NCI-H1694 (cell line): ENCODE measurements at places on chromosomes 7 and 10.

GRCh38 chr7:22325671-22326070, 31.3 kb downstream of the RAPGEF5 start:
- no peak for DNase-seq

DNA sequence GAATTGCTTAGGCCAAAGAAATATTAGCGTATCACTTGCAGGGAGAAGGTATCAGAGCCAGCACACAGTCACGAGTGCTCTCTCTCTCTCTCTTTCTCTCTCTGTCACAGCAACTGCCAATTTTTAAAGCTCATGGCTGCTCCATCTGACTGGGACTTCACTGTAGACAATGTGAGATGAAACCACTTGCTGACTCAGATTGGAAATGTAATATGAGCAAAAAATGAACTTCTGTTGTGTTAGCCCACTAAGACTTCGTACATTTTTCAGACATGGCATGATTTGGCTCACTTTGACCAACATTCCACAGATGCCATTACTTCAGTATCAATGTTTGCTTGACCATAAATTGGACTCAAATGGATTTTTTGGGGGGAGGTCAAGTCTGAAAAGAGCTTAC, 68.1 kb downstream of the DGKB start:
- DNase-seq: no peak

DNA sequence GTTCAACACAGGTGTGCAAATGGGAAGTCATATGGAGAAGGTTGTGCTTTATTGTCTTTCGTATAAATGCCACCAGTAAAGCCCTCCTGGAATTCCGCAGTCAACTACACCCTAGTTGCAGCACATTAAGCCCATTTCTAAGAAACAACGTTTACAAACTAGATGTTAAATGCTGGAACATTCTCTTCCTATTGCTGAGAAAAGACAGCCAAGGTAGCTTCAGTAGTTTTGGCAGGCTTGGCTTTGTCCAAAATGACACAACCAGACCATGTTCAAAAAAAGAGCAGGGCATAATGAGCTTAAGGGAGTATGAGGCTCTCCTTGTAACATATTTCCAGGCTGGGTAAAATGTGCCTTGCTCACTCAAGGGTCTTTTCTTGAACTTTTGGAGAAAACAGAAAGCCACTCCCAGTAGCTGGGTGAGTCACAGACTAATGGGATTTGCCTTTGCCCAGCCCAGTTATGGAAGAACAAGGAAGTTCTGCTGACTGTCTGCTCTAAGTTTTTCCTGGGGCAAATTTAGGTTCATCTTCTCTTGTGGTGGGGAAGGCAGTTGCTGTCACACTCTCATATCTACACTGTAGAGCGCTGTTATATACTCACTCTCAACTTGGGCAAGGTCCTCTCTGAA, 238.7 kb downstream of the PLXNA4 start:
- no peak for DNase-seq

GRCh38 chr10:121753726-121754476, 155.7 kb upstream of the FGFR2 start:
- DNase-seq: no peak

GRCh38 chr10:1281405-1281782, 225.2 kb downstream of the WDR37 start:
- DNase-seq: no peak

GRCh38 chr7:7789551-7789988, 71.2 kb upstream of the RPA3 start:
- no peak for DNase-seq

DNA sequence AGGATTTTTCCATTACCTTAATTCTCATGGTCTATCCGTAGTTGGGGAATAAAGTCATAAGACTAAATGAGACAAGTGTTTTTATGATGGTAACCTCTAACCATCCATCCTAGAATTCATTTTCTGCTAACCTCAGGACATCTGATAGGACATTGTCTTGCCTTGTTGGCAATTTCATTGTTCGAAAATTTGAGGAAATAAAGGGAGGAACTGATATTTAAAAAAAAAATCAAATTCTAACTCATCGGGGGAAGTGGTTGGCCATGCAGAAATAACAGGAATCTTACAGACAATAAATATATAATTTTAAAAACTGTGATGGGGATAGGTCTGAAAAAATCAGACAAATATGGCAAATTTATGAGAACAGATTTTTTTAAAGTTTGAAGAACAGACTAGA, 21.7 kb upstream of the RHOBTB1 start:
- no peak for DNase-seq

GRCh38 chr10:17993361-17993760, 41.6 kb downstream of the SLC39A12 start:
- no peak for DNase-seq

DNA sequence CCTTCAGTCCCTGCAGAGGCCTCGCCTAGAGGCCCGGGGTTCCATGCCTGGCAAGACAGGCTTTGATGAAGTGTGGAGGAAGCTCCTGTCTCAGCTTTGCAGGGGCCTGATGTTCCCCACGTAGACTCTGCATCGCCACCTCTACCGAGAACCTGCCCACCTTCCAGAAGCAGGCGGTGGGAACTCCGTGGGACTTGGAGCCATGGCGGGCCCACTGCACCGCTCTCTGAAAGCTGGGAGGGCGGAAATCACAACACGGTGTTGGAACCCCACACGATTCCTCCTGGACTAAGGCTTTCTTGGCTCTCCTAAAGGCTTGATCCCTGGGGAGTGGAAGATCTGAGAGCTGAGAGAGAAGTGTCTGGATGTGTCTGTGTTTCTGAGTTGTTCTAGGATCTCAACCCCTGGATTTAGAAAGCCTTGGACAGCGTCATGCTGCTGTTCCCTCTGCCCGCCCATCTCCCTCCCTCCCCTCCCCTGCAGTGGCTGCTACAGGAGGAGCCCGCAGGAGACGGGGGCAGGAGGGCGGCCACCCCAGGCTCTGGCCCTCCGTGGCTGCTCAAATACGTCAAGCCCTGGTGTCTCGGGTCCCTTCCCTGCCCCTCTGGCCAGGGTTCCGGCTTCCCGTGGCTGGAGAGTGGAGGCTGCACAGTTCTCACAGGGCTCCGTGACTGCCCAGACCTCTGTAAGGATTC, 79.7 kb downstream of the VIPR2 start:
- DNase-seq: no peak

- DNase-seq: no peak
Observed at GRCh38 chr7:19519443-19520021, 189.3 kb downstream of the POLR1F start.

- no peak for DNase-seq
Observed at GRCh38 chr7:51374936-51375335, 58.3 kb upstream of the COBL start.

- DNase-seq: no peak
Observed at GRCh38 chr10:78992333-78992732, 76.4 kb upstream of the ZMIZ1 start.

DNA sequence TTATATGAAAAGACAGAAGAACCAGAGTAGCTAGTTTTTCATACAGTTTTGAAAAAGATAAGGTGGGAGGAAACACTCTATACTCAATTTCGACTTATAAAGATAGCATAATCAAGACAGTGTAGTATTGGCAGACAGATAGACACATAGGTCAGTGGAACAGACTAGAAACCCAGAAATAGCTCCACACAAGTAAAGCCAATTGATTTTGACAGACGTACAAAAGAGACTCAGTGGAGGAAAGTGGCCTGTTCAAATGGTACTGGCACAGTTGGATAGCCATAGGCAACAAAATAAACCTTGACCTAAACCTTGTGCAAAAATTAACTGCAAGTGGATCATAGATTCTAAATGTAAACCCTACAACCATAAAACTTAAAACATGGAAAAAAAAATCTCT, 46.8 kb downstream of the MAPK8 start:
- DNase-seq: no peak

DNA sequence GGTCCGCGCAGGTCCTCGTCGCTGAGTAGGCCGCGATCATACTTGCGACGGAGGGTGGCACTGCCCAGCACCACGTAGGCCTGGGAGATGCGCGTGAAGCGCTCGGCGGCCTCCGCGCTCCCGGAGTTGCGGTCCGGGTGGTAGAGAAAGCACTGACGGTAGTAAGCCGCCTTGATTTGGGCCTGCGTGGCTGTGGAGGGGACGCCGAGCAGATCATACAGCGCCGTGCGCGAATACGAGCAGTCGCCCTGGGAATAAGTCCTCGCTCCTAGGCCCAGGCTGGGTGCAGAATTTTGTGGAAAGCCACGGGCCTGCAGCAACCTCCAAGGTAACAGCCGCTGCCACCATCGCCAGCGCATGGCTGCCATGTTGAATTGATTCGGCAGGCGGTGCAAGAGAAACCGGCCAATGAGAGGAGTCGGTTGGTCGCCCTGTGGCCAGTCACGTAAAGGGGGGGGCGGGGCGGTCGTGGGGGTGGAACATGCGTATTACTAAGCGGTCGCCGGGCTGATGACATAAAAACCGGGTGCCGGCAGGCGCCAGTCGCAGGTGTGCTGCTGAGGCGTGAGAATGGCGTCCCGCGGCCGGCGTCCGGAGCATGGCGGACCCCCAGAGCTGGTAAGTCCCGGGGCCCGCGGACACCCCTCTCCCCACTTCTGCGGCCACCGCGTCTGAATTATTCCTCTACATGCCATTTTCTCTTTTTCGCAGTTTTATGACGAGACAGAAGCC, at the start of the genes BUD23 and DNAJC30:
Gene BUD23 (plus strand): TSS at position 542 of the 732 bp plus-strand sequence. CDS start 29 bp downstream, at position 571.
Gene DNAJC30 (minus strand): TSS at position 398 of the 732 bp plus-strand sequence. CDS start 30 bp downstream, at position 368.
- DNase-seq: peak; percentile 93

- no peak for DNase-seq
Observed at GRCh38 chr7:31716355-31716754, 29.3 kb downstream of the PPP1R17 start.

DNA sequence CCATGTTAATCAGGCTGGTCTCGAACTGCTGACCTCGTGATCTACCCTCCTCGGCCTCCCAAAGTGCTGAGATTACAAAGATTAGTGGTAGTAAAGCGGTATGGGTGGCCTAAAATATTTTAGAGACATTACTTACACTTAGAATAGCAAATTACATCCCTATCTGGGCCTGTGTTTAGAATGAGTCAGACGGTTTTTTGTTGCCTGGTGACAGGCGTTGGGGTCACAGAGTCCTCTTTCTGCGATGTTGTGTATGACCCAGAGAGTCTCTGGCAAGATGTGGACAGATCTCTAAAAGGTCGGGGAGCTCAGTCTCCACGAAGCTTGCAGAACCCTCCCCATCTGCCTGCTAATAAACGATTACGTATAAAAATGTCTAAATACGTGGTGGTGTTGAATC, 39.6 kb upstream of the PRKCQ start:
- DNase-seq: no peak

DNA sequence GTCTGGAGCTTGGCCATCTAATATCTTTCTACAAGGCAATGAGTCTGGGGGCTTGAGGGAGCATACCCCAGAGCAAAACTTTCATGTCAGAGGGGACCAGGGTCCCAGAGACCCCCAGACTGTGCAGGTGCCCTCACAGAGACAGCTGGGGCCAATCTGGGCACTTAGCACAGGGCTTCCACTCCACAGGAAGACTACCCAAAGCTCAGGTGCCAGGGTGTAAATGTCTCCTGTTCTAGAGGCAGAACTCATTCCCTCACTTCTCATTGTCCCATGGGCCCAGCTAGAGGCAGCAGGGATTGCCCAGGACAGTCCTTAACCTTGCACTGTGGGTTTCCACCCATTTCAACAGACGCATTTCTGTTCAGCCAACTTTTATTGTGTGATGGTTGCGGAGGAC, 246.9 kb downstream of the ACTR3B start:
- DNase-seq: no peak

- DNase-seq: no peak
Observed at GRCh38 chr10:123990889-123991288, 99.3 kb upstream of the CPXM2 start.

DNA sequence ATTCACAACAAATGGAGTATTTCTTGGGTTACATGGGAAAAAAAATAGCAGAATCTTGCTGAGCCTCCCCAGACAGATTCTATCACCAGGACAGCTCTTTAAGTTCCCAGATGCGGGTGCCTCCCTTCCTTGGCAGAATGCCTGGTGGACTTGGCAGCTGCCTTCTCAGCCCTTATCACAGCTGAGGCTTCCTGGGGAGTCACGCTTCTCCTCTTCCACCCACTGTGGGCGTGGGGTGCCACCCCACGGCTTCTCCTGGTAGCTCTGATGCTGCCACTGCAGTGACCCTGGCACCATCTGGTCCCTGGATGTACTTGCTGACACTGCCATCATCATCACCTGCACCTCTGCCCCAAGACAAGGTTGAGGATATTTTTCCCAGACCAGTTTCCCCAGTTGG, 16.2 kb upstream of the NME8 start:
- peak; percentile 35 for DNase-seq

- DNase-seq: no peak
Observed at GRCh38 chr10:29050081-29050480, 238.8 kb upstream of the LYZL1 start.

- no peak for DNase-seq
Observed at GRCh38 chr10:124224331-124225028, 131.1 kb upstream of the CHST15 start.

GRCh38 chr7:122887198-122887597, 938 bp upstream of the CADPS2 start:
- DNase-seq: no peak

DNA sequence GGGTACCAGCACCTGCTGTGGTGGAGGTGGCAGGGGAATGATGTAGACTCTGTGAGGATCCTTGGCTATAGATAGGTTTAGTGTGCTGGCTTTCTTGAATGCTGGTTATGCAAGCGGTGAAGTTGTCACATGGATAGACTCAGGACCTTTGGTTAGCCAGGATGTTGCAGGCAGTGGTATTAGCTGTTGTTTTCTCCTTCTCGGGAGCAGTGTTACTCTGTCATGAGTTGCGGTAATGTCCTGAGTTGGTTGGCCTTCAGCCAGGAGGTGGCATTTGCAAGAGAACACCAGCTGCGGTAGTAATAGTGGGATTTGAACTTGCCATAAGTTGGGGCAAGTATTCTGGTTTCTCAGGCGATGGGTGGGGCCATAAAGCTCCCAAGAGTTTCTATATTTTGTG, 10.8 kb downstream of the AGK start:
- no peak for DNase-seq

DNA sequence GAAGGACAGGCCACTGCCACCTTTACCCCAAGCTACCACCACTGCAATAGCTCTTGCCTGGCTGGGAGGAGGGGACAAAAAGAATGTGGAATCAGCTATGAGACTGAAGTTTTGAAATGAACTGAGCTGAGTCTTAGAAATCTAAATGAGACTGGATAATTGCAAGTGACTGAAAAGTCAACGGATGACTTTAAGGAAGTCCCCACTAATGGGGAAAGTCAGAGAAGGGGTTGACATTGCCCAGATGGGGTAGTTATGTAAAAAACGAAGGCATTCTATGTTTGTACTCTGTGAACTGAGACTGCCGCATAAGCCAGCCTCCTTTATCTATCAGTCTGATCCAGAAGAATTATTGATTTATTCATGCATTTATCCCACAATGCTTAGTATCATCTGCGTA, 67.2 kb downstream of the RBM20 start:
- no peak for DNase-seq

- no peak for DNase-seq
Observed at GRCh38 chr10:13917791-13918190, 331.0 kb downstream of the PRPF18 start.

GRCh38 chr7:26007510-26007909, 144.5 kb upstream of the NFE2L3 start:
- no peak for DNase-seq

GRCh38 chr7:102916881-102917280, 4.1 kb downstream of the LRRC17 start:
- DNase-seq: no peak

GRCh38 chr10:77792155-77792554, 134.4 kb downstream of the DLG5 start:
- DNase-seq: no peak

- DNase-seq: no peak
Observed at GRCh38 chr7:81752318-81752714, 17.5 kb downstream of the HGF start.
